ENCODE measurements at places on chromosomes 16 and 17. TPM values are rescaled to one million over a fixed set of nuclear protein-coding genes. Genes with fewer than 3 reads are reported as not detected.

- DNase-seq, result no peak
Observed at GRCh38 chr17:14838567-14838966, 426.6 kb downstream of the PMP22 start.

- no peak for DNase-seq
Observed at GRCh38 chr17:33712120-33712519, 419.0 kb upstream of the ASIC2 start.

- DNase-seq, result no peak
Observed at GRCh38 chr16:3912897-3913296, 32.4 kb upstream of the CREBBP start.

PRSS27 gene
- 0.65 TPM for total RNA-seq

GRCh38 chr17:5700745-5701144 lies 116.4 kb upstream of the NLRP1 start:
- DNase-seq, result no peak

DNA sequence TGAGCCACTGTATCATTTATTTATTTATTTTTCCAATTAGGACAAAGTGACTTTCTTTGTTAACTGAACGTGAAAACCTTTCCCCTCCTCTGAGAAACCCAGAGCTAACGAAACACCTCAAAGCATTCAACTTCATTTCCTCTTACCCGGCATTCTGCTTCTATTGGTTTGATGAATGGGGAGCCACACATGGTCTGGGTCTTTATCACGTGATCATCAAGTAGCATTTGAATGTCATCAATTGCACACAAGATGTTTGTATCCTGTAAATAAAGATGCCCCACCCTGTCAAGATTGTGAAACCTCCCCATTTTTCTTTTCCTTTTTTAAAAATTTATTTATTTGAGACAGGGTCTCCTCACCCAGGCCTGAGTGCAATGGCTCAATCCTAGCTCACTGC lies 80.1 kb downstream of the DNAH3 start:
- DNase-seq, result no peak

GDE1 gene
- 26.2 TPM for total RNA-seq

MIF4GD gene
- total RNA-seq, result 32.7 TPM

FOXC2 gene
- 0.16 TPM for total RNA-seq

DNA sequence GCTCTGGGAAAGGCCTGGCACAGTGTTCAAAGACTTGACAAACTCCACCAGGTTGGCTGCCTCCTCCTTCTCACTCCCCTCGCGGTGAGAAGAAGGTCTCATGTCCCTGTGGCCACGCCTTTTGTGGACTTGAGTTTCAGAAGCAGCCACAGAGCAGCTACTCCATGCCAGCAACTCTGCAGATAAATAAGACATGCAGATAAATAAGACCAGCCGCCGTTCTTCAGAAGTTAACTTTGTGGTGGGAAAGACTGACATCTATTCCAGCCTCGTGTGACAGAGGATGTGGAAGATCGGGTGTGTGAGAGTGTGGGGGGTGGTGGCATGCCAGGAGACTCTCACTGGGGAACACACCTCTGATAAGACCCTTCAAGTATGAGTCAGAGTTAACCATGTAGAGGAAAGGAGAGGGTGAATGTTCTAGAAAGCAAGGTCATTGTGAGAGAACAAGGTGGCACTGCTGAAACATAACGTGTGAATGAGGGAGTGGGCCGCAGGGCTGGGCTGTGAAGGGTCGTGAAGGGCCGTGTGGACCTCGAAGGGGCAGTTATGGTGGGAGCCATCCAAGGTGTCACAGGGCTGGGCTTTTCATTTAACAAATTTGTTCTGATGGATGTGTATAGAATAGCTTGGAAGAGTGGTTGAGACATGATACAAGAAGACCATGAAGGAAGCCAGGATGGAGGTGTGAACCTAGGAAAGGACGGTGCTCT lies 830 bp downstream of the SPACA3 start:
- DNase-seq, result no peak

Measured in CD8-positive, alpha-beta T cell (primary cell).